ENCODE measurements at places on chromosomes 12 and 14.

GRCh38 chr12:29225834-29226233 is 76.8 kb downstream of the FAR2 start:
- no peak for DNase-seq

- no peak for DNase-seq
These were observed 47.4 kb downstream of the CHST11 start for GRCh38 chr12:104504146-104504545.

DNA sequence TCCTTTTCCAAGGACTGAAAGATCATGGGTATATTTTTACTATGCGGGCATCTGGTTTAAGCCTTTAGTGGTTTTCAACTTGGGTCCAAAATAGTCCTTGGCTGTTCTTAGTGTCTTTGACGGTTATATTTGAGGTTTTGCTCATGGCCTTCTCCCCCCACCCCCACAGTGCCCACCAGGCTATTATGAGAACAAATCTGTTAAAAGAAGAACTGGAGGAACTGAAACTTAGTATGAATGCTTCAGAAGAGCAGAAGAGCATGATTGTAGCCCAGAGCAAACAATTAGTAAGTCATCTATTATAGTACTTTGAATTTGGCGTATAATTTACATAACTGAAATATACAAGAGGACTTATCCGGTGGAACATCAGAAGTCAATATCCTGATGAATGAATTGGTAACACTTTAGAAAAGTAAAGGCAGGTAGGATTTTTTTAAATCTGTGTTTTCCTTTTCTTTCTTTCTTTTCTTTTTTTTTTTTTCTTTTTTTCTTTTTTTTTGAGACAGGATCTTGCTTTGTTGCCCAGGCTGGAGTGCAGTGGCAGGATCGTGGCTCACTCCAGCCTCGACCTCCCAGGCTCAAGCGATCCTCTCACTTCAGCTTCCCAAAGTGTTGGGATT is 71.8 kb upstream of the BCAT1 start:
- DNase-seq: no peak

GRCh38 chr12:9043766-9044165 is 54.4 kb downstream of the KLRG1 start:
- DNase-seq: no peak

DNA sequence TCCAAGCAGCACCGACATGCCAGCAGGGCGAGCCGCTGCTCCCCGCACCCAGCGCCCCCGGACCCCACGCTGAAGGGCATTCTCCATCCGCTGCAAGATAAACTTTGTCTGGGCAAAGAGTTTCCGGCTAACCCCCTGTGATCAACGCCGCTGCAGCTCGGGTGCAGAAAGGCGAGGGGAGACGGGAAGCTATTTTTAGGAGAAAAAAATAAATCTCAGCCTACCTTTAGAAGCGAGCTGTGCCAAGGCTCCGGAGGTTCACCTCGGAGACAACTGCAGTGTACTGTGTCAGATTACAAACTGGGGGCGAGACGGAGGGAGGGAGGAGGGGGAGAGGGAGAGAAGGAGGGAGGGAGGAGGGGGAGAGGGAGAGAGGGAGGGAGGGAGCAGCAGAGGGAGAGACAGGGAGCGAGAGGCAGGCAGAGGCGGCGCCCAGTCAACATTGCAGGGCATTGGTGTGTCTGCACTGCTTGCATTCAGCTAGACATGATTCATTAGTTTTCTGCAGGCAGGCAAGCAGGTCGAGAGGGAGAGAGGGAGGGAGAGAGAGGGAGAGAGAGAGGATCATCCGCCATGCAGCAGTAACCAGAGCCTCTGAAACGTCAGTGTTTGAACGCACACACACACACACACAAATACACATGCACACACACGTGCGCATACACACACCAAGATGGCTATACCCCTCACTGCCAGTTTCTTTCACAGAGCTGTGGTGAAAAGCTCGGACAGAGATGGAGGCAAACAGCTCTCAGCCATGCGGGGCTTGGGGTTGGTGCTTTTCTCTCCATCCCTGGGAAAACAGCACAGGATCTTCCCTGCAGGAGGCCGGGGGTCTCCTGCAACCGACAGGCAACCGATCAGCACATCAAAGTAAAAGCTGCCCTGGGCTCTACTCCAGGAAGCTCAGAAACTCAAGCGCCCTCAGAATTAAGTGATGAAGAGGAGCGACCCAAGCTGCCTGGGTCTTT is at the start of gene RIMBP2:
Gene RIMBP2, minus strand, starts transcription at position 302 of the 971 bp plus-strand sequence. CDS start 237,286 bp downstream, outside the sequence.
- no peak for DNase-seq

DNA sequence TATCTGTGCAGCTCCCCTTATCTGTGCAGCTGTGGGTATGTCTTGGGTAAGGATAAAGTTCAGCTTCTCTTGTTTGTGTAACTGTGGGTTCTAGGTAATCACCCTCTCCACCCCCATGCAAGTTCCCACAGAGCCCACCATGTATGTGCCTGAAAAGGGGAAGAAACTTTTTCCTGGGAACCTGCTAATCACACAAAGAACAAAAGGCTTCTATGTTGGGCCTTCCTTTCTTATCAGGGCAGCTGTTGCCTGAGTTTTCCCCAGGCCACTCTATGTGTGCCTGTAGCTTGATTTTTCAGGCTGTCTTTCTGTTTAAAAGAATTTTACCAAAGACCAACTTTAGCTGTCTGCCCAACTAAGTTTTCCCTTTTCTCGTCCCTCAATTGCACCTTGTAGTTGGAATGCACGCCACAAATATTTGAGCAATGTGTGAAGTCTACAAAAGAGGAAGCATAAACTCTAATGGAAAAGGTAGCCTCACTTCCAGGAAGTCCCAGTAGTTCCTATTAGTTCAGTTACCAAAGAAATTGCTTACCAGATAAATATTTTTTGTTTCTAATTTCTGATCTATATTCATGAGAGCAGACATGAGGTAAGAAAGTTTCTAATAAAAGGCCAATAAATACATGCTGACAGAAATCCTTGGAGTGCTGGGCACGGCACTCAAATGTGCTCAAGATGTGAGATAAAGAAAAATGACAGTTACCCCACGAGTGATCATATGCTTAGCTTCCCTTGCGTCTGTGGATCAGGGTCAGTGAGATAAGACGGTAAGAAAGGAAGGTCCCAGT is 2.7 kb upstream of the GALC start:
- DNase-seq: no peak

DNA sequence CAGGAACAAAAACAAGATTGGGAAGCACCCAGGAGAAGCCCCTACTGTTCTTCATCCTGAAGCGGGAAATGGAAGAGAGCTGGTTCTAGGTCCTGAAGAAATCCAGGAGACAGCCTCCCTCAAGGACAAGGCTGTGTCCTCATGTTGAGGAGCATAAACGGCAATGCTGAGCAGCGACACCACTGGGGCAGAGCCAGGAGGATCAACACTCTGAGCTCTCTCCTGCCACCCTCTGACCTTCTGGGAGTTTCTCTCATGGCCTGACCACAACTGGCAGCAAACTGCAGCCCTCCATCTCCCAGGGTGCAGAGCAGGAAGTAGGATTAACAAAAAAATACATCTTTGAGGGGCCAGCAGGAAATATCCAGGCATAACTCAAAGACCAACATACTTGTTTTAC is 1292.2 kb upstream of the TMEM132C start:
- DNase-seq: no peak

GRCh38 chr12:101792046-101792931 is 38.5 kb downstream of the GNPTAB start:
- no peak for DNase-seq

- DNase-seq: no peak
These were observed 27.2 kb upstream of the RESF1 start for GRCh38 chr12:31931796-31932715.

- DNase-seq: no peak
These were observed 6.4 kb upstream of the GAS2L3 start for GRCh38 chr12:100566887-100567637.

GRCh38 chr14:30621940-30622830 is at the start of gene SCFD1:
TSS of gene SCFD1 (plus strand) at chr14:30622319. CDS start at chr14:30622339, 20 bp downstream.
- DNase-seq: peak; percentile 94

DNA sequence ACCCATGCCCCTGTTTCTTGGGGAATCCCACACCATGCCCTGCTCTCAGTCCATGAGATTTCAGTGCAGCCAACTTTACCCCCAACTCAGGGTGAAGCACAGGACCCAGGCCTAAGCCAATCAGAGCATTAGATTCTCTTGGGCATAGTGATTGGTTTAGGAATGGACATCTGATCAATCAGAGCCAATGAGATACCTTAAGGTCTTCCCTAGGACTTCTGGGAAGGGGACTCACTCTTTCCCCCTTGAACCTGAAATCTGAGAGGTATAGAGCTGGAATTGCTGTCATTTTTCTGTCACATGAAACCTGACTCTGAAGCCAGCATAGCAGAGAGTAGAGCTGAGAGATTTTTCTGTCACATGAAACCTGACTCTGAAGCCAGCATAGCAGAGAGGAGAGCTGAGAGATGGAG is 127.1 kb downstream of the ZFP36L1 start:
- no peak for DNase-seq

- DNase-seq: peak; percentile 76
These were observed 96.9 kb downstream of the GCH1 start for GRCh38 chr14:54805445-54806322.

GRCh38 chr14:50775357-50775756 is 55.6 kb downstream of the NIN start:
- DNase-seq: no peak

DNA sequence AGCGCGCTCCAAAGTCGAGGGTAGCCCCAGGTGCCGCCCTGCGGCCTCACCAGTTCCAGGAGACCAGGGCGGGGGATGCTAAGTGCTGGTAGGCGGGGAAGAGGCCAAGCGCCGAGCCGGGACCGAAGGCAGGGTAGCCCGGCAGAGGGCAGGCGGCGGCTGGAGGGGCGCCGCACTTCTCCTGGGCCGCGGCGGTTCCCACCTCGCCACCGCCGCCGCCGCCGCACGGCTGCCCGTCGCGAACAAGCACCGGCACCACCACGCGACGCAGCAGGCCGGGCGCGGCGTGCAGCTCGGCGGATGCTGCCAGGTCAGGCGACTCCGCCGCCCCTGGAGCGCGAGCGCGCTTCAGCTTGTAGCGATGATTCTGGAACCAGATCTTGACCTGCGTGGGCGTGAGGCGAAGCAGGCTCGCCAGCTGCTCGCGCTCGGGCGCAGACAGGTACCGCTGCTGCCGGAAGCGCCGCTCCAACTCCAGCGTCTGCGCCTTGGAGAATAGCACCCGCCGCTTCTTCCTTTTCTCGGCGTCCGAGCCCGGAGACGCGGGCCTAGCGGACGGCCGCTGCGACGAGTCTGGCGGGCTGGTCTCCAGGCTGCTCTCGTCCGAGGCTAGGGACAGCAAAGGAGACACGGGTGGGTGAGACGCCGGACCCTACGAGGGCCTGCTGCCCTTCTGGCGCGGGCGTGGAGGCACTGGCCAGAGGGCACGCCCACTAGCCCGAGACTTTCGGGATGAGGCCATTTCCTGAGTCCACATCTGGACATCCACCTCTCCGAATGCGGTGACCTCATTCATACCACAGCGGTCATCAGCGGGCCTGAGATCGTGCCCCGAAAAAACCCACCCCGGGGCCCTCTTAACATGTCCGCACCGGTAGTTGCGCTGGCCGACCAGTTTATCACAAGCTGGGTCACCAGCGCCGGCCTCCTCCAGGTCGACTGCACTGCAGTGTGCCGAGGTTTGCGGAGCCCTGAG is 1.3 kb downstream of the NKX2-8 start:
- peak; percentile 78 for DNase-seq

- no peak for DNase-seq
These were observed 52.3 kb downstream of the IPO8 start for GRCh38 chr12:30643366-30643765.

- no peak for DNase-seq
These were observed 27.9 kb upstream of the DICER1 start for GRCh38 chr14:95185033-95185766.

- no peak for DNase-seq
These were observed 19.5 kb downstream of the FIGNL2 start for GRCh38 chr12:51829011-51829481.

DNA sequence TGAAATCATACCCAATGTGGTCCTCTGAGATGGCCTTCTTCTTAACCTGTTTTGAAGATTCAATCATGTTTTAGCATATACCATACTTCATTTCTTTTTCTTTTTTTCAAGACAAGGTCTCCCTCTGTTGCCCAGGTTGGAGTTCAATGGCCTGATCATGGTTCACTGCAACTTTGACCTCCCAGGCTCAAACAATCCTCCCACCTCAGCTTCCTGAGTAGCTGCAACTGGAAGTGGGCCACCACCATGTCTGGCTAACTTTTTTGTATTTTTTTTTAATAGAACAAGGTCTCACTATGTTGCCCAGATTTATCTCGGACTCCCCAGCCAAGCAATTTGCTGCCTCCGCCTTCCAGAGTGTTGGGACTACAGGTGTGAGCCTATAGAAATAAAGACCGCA is 30.4 kb downstream of the SOAT2 start:
- DNase-seq: no peak
